CD4-positive, alpha-beta T cell treated with Interleukin-4 for 4 hours (primary cell): ENCODE measurements at places on chromosomes 1 and 21.

DNA sequence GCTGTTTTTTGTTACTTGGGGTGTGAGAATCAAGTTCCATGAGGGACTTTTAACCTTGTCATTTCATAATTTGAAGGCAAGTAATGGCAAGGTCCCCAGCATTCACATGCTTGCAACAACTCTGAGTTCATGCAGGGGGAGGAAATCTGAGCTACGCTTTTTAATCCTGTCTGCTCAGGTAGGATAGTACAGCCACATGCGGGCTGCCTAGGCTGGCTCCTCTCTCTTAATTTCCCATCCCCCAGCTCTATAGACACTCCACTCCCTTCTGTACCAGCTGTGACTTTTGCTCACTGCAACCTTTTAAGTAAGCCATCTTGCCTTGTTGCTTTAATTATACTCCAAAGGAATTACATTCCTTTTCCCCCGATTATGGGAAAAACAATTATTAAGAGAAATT lies 30.1 kb downstream of the PTGFR start:
- no peak for DNase-seq

- DNase-seq = no peak
Measured at GRCh38 chr1:61412601-61413000, 312.3 kb downstream of the TM2D1 start.

- peak; percentile 93 for DNase-seq
Measured at GRCh38 chr1:116763116-116763786, 9.0 kb downstream of the CD2 start.

DNA sequence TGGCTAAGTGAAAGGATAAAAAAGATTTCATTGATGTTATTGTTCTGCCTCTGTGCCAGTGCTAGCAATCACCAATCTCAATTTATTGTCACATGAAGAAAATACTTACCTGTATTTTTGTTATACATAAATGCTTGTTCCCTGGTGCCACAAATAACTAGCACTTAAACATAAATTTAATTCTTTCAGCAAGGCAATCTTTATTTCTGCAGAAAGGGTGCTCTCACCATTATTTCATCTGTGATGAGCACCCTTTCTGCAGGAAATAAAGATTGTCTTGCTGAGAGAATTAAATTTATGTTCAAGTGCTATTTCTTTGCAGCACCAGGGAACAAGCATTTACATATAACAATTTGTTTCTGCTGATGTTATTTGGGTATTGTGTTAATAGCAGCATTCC lies 87.2 kb downstream of the DIRAS3 start:
- DNase-seq = no peak
